ENCODE measurements at places on chromosomes 1 and 21.
A peak's percentile ranks its signal among the peaks of the same experiment; 100 is the strongest.

- DNase-seq, result no peak
These were observed 9.7 kb upstream of the PTGS2 start for GRCh38 chr1:186689907-186690306.

DNA sequence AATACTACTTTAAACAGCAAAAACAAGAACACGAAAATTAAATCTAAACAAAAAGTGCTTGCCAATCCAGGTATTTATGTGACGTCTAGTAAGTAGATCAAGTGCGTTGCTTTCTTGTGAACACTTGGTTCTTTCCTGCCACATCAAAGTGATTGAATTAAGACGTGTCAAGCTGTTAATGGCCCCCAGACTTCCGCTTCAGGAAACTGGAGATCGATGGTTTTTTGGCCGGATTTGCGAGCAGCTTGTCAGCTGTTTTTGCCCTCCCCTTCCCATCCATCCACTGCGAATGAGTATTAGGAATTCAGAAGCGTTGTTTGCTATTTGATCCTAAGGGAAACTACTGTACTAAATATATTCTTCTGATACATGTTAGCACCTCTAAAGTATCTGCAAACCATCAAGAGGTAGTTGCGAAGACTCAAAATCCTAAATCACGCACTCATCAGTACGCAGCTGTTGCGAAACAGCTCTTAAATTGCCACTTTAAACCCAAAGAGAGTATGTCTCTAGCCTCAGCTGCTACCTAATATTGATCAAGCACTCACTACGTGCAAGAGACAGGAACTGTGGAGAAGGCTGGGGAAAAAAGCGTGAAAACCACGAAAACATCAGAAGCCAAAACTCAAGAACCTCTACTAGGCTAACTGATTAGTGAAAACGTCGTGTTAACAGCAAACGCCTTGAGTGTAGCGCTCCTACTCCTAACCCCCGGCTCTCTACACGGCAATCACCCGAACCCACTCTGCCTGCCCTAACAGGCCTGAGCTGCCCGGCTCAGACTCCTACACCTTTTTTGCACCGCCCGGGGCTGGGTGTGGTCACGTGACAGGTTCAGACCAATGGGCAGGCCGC lies 473 bp upstream of the BRDT start:
- DNase-seq, result no peak

DNA sequence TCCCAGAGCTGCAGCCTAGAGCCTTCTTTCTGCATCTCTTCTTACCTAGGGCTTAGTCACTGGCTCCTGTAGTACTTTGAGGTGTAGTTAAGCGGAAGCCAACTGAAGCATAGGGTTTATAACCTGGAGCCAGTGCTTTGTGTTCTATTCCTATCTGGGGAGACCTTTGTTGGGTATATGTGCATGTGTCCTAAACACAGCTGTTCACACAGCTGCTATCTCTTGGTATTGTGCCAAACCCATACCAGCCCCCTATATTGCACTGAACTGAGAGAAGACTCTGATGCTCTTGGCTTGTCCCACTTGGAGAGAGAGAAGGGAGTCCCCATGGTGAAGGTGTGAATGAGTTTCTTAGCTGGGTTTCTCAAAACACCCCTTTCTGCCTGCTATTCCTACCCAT lies 17.2 kb upstream of the NFASC start:
- DNase-seq, result peak; percentile 74

GRCh38 chr1:206535853-206536188 lies 28.5 kb downstream of the RASSF5 start:
- no peak for DNase-seq

GRCh38 chr1:20069874-20070273 lies at the start of gene PLA2G5:
Gene PLA2G5, plus strand, starts transcription at chr1:20070194. Its CDS starts 14,637 bp downstream, at chr1:20084831.
- no peak for DNase-seq

DNA sequence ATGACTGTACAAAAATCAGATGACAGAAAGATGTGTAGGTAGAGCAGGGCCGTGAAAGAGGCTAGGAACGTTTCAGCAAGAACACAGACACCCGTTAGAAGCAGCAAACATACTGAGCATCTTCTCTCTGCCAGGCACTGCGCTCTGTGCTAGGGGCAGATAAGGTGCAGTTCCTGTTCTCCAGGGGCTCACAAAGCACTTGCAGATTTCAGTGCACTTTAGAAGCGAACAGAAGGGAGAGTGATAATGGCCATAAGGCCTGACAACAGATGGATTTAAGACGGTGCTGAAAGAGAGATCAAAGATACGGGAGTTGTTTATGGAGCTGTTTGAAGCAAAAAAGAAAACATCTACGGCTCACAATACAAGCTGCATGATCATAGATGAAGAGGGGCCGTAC lies 200.3 kb upstream of the FOXD3 start:
- peak; percentile 10 for DNase-seq

- DNase-seq, result no peak
These were observed 13.3 kb downstream of the PMF1 start for GRCh38 chr1:156226116-156226538.
